ENCODE measurements at places on chromosomes 7 and 10. TPM values are rescaled to one million over a fixed set of nuclear protein-coding genes. Genes with fewer than 3 reads are reported as not detected.

NACAD gene
- 4.4 TPM for total RNA-seq

- DNase-seq: no peak
Measured at GRCh38 chr10:3619241-3619640, 165.8 kb downstream of the KLF6 start.

SVOPL gene
- total RNA-seq: not detected

DYDC2 gene
- 0.14 TPM for total RNA-seq

DNA sequence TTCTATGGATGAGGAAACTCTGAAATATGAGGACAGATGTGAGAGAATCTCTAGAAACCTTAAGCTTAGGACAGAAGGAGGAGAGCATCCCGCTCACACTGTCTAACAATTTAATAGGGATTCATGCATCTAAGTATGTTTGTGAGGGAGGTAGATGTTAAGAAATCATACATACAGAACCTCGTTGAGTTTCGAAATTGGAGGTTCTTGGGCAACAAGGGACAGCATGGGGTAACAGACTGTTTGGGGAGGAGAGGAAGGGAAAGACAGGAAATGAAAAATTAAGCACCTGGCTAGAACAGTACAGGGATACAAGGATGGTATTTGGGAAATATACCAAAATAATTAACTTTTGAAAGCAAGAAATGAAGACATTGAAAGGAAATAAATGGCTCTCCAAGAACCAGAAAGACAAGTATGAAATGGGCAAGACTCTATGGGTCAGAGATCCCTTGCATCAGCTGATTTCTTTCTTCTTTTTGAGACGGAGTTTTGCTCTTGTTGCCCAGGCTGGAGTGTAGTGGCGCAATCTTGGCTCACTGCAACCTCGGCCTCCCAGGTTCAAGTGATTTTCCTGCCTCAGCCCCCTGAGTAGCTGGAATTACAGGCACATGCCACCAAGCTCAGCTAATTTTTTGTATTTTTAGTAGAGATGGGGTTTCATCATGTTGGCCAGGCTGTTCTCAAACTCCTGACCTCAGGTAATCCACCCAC lies 207.9 kb downstream of the CTNNA3 start:
- DNase-seq: no peak

FBXL13 gene
- 0.17 TPM for total RNA-seq

GRCh38 chr7:70421319-70421718 lies 710.6 kb upstream of the GALNT17 start:
- DNase-seq: no peak

- no peak for DNase-seq
Measured at GRCh38 chr10:21205328-21205727, 308.2 kb upstream of the NEBL start.

CCDC146 gene
- 1.7 TPM for total RNA-seq

- no peak for DNase-seq
Measured at GRCh38 chr10:34764472-34764946, 50.6 kb downstream of the PARD3 start.

DNA sequence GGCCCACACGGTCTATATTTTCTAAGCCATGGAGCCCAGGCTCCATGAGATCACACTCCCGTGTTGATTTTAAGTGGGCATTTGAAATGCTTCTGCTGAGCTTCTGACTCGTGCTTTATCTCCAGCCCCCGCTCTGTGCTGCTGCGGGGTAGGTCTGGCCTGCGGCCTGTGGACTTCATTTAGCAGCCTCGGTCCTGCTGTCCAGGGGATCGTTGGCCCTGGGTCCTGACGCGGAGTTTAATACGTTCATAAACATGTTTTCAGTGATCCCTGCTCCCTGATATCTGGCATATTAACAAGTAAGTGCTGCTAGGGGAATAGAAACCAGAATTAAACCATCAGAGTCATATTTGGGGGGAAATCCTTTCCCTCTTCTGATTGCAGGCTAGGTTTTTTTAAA lies 540.3 kb upstream of the MGMT start:
- DNase-seq: no peak

DNA sequence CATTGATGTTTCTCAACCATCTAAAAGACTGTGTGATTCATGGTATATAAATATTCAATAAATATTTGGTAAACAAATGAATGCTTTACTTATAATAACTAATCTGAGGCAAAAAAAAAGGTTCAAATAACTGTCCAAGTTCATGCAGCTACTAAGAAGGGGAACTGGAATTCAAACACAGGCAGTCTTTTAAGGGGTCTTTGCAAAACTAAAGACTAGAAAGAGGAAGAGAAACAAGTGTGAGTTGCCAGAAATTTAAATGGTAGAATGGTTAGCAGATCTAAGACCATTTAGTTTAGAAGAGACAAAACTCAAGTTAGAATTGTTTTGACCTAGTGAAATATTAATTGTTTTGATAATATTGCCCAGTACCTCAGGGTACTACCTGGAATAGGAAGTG lies 642.0 kb upstream of the LRRN3 start:
- no peak for DNase-seq

Data from foreskin keratinocyte (primary cell).